Type B pancreatic cell (in vitro differentiated cells): ENCODE measurements at places on chromosomes 1 and 21. TPM values are rescaled to one million over a fixed set of nuclear protein-coding genes. Genes with fewer than 3 reads are reported as not detected.

DNA sequence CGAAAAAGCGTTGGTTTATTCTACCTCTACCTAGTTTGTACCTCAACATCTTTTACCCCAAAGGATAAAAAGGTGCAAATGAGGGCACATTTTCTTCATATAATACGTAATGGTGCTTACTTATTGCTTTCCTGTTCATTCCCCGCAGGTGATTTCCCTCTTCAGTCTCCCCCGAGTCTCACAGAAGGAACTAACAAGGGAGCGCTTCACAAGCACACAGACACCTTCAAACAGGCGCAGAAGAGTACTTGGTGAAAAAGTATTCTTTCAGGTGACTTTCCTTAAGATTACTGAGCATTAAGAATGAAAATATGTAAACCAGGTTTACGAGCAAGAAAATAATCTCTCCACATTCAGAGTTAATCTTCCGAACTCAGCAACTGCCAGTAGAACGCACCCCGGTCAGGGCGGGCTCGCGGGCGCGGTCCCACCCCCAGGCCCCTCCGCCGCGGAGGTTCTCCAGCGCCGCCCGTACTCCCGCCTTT is 511 bp upstream of the RABGAP1L start:
- DNase-seq: no peak

GRCh38 chr1:52978045-52978444 is 51.0 kb downstream of the SCP2 start:
- DNase-seq: no peak

- no peak for DNase-seq
These were observed 3.0 kb upstream of the NFIA start for GRCh38 chr1:61079296-61079897.

DNA sequence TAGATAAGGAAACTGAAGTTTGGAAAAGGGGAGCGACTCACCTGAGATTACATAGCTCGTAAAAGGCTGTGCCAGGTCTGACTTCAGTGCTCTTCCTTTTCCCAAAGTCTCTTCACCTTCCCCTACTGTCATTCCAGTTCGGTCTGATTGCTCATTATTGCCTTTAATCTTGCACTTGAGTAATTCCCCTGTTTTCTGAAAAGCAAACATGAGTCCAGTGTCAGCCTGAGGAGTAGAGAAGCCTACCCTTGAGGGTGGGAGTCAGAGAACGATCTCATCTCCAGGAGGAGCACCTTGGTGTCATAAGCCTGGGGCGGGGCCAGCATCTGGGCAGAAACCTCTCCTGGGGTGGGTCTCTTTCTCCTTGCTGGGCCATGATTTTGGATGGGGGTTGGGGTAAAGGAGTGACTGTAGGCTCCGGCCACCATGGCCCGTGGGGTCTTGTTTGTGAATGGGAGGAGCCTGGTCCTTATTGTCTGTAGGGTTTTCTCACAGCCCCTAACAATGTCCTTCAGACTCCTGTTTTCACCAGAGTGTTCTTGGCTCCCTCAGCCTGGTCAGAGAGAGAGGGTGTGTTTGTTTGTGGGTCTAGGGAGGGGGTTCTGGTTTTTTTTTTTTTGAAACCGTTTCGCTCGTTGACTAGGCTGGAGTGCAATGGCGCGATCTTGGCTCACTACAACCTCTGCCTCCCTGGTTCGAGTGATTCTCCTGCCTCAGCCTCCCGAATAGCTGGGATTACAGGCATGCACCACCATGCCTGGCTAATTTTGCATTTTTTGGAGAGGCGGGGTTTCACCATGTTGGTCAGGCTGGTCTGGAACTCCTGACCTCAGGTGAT is 6.0 kb downstream of the VANGL2 start:
- no peak for DNase-seq

The CHRNB2 gene
- total RNA-seq: 4.2 and 4.6 TPM in 2 replicates

The OR10T2 gene
- total RNA-seq: not detected in 2 replicates

DNA sequence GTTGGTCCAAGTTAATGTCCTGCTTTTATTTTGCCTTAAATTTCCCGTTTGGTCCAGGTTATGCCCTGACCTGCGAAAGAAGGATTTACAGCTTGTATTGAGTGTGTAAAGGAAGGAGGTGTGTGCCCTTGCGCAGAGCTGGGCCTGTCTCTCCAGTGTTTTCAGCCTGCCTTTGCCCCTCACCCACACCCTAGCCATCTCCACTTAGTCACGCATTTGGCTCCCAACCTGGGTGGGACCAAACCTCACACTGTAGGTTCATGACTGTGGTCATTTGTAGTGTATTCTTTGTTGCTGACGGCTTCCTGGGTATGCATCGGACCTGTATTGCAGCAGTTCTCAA is 572 bp upstream of the SRSF10 start:
- no peak for DNase-seq

GRCh38 chr1:119372503-119373086 is 4.0 kb downstream of the HAO2 start:
- no peak for DNase-seq

- DNase-seq: no peak
These were observed 66.0 kb downstream of the SYDE2 start for GRCh38 chr1:85134583-85135391.

The KCNJ10 gene
- total RNA-seq: not detected in 2 replicates
